CD4-positive, alpha-beta T cell treated with Interleukin-12 subunit alpha and Interleukin-12 subunit beta, for 1 hour (primary cell): ENCODE measurements at places on chromosomes 2 and 18.

GRCh38 chr2:136764452-136765255 is 691 bp upstream of the THSD7B start:
- no peak for DNase-seq

GRCh38 chr2:43642363-43642762 is 5.3 kb downstream of the PLEKHH2 start:
- DNase-seq, result no peak

DNA sequence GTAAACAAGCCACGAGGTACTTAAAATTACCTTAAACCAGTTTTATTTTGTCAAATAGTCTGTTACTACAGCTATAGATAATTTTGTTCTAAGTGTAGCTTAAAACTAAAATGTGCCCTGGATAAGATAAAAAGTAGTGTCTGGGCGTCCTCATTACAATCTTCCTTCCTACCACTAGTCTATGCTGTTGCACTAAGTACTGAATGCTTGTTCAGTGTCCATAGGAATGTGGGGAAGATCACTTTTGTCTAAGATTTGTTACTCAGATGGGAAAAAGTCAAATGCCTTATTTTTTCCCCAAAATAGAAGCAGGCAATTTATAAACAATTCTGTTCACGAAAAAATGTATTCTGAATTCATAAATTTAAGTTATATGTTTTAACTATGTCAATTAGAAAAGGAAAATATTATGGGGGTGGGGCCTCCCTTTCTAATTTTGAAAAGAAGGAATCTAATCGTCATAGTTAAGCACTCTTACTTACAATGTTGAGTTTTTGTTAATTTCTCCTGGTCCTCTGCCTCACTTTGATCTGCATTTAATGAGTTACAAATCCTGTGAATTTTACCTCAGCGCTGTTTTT is 140.4 kb upstream of the VRK2 start:
- peak; percentile 45 for DNase-seq

DNA sequence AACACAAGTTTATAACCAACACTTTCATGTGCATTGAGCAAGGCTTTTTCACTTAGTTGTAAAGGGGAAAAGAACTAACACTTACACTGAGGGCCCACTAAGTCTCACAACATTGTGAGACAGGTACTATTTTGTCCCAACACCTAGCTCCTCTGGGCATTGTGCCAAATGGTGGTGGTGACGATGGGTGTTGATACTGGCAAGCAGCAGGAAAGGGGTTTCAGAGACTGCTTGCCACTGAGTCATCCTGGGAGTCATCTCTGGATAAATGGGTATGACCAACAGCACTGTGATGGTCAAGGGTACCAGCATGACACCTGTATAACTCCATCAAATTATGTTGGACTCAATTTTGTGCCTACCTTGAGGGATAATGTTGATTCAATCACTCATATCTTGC is 138.8 kb upstream of the ITGA6 start:
- DNase-seq, result peak; percentile 40

DNA sequence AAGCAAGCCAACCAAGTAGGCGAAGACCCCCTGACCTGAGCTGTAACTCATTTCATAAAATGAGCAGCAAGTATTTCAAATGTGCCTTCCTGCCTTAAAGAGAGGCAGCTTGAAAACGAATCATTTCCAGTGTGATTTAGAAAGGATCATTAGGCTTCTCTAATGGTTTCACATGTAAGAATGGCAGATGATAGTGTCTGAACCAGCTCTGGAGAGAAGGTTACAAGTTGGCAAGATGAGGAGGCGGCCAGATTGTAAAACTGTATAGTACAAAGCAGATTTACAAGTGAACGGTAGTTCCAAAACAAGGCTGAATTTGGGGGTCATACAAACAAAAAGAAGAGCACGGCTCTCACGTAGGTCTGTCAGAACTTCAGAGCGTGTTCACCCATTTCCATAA is 132.4 kb downstream of the ZNF516 start:
- DNase-seq, result no peak

GRCh38 chr2:172089005-172089504 is 3.7 kb downstream of the DLX1 start:
- no peak for DNase-seq

GRCh38 chr18:56083097-56083521 is 495.1 kb upstream of the TCF4 start:
- DNase-seq, result no peak

- no peak for DNase-seq
These were observed 165.6 kb upstream of the SERTAD2 start for GRCh38 chr2:64819361-64819760.

DNA sequence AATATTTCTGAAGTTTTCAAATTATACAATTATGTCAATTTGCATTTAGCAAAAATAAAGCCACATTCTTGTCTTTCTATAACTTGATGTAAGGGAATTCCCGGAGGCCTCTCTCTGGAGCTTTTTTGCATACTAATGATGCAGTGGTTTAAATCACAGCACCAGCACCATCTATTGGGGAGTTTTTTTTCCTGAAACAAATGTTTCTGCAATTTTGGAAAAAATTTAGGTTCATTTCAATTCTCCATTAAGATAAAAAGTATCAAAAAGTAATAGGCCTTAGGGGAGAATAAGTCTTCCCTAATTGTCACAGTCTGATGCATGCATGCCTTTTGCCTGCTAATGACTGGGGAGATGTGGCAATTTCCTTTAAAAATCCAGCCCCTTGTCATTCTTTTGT is 13.5 kb downstream of the CBLN2 start:
- no peak for DNase-seq

- no peak for DNase-seq
These were observed 9.4 kb upstream of the TACR1 start for GRCh38 chr2:75208738-75209137.

GRCh38 chr2:70551167-70551566 is 2.5 kb downstream of the TGFA start:
- DNase-seq, result no peak

GRCh38 chr2:9629222-9630116 is 1.3 kb downstream of the YWHAQ start:
- DNase-seq, result no peak

DNA sequence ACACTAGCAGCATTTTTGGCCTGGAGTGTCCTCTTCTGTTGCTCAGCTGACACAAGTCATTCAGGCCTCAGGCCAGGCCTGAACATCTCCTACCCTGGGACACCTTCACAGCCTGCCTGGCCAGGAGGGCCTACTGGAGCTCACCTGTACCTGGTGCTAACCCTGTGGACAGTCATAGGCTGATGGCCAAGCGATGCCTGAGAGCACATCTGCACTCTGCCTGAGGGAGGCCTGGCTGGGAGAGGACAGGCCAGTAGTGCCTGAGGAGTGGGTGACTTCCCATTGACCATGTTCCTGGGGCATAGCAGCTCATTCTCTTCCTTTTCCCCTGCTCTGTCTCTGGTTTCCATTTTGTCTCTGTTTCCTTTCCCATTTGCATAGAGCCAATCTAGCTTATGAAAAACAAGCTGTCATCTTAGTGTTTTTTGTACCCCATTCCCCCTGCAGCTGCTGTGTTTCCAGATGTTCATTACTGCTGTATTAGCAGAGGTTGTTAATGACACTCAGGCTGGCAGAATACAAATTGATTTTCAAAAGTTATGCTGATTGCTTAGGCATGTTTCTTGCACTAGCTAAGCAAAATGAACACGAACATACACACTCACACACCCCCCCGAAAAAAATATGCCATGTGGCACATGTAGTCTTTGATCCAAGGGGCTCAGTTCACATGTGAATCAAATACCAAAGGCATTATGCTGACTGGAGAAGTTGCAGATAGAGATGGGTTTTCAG is 149.7 kb upstream of the HS6ST1 start:
- DNase-seq, result no peak

GRCh38 chr2:106053116-106053515 is 141.0 kb downstream of the UXS1 start:
- peak; percentile 32 for DNase-seq

DNA sequence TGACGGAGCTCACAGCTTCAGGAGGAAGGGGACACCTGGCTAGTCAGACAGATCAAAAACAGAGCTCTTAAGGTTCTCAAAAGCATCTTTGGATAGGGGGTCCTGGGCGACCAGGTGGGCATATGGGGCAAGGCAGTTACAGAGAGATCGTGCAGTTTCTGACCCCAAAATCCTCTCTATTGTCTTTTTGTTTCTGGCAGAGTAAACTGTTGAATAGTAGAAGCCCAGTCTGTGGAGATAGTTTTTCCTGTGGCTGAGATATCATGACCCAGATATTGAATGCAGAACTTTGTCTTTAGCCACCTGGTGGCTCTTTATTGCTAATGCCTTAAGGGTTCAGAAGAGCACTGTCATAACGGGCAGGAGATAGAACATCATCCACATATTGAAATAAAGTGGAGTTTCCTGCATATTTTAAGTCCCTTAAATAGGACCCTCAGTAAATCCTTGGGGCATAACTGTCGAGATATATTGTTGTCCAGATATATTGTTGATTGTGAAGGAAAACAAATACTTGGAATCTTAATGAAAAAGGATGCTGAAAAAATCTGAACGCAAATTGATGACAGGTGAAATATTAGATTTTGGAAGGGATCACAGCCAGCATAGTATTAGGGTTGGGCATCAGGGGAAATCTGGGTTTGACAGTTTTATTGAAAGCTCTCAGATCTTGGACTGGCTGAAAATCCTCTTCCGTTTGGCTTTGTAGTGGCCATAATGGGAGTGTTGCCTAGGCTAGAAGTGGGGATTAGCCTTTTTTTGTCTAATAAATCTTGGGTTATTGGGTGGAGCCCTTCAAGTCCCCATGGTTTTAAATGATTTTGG is 14.1 kb upstream of the ZDBF2 start:
- peak; percentile 6 for DNase-seq

DNA sequence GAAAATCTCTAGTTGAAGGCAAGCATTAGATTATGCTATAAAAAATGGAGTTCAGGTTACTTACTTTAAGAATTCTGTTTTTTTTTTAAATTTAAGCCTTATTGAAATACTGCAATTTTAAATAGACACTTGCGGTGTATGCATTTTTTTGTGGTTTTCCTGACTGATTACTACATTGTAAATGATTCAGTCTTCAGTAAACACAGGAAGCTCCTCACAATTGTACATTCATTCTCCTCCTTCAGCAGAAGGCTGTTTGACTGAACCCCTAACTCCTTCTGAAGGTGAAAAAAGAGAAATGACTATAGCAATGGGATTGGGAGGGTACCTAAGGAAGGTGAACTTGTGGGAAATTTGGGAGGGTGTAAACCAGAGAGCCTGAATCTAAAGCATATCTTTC is 136.1 kb downstream of the GCA start:
- DNase-seq, result no peak
